ENCODE measurements at places on chromosomes 2 and 18.

- DNase-seq = no peak
These were observed 788.5 kb upstream of the LRRTM1 start for GRCh38 chr2:81093031-81093430.

DNA sequence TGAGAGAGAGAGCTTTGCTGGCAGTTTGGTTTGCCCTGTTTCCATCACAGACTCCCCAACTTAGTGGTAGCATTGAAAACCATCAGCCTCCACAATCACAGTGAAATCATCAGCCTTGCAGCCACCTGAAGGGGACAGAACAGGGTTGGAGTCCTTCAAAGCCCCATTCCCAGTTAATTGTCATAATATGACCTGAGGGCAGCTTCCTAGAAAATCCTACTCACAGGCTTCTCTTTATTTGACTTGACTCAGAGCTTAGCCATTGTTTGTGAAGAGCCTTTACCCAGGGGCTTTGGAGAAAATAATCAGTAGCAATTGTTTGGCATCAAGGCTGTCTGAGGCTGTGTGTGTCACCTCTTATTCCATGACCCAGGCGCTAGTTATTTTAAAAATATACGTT lies 308.7 kb downstream of the CBLN2 start:
- DNase-seq = no peak

DNA sequence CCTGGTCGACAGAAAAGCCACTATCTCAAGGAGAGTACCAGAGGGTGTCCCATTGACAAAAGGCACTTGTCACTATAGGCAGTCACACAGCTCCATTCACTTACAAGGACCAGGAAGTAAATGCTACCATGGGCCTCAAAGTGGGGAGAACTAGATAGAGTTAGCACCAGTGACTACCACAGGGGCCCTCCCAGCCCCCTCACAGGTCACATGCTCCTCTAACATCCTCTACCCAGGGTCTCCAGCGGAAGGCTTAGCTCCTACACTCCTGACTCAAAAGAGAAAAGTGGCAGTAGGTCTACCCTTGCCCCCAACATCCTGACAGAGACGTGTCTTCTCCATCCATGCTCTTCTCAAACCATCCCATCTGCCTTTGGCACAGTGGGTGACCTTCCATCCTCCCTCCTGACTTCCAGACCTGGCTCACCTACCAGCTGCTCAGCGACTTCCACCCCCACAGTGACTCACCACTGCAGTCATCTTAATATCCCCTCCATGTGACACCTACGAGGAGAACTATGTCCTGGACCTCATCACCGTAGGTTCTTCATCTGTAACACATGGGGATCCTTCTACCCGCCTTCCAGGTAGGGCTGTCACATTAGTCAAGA lies 5.6 kb upstream of the DNMT3A start:
- DNase-seq = no peak

GRCh38 chr2:97688062-97688827 lies 18.7 kb downstream of the C2orf92 start:
- no peak for DNase-seq

GRCh38 chr2:122634256-122634655 lies 878.8 kb downstream of the TSN start:
- no peak for DNase-seq

- no peak for DNase-seq
These were observed 632.3 kb downstream of the LRP1B start for GRCh38 chr2:141498561-141498960.

DNA sequence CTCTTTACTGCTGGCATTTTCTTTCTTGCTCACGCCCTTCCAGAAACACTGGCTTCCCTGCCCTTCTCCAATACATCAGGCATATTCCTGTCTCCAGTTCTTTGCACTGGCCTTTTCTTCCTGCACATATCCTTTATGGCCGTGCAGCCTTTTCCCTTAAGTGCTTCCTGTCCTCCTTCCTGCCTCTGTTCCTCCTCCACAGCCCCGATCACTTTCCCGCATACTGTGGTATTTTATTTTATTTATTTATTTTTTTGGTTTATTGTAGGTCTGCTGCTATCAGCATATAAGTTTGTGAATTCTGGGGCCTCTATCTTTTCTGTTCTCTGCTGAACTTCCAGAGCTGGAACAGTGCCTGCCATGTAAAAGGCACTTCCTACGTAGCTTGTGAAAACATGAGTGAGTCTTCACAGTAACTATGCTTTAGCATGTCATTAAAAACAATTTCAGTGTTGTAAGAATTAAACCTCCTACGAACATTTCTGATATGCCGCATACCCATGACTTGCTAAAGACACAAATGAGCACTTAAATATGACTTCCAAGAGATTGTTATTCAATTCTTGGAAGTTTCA lies 289.1 kb downstream of the TRIB2 start:
- no peak for DNase-seq

Measured in stimulated activated CD8-positive, alpha-beta memory T cell treated with anti-CD3 and anti-CD28 coated beads, Interleukin-2, amount 100 ng/mL, for 1 hour (primary cell).